Bone marrow (tissue), 2 donors: ENCODE measurements at places on chromosomes 13 and 19.

DNA sequence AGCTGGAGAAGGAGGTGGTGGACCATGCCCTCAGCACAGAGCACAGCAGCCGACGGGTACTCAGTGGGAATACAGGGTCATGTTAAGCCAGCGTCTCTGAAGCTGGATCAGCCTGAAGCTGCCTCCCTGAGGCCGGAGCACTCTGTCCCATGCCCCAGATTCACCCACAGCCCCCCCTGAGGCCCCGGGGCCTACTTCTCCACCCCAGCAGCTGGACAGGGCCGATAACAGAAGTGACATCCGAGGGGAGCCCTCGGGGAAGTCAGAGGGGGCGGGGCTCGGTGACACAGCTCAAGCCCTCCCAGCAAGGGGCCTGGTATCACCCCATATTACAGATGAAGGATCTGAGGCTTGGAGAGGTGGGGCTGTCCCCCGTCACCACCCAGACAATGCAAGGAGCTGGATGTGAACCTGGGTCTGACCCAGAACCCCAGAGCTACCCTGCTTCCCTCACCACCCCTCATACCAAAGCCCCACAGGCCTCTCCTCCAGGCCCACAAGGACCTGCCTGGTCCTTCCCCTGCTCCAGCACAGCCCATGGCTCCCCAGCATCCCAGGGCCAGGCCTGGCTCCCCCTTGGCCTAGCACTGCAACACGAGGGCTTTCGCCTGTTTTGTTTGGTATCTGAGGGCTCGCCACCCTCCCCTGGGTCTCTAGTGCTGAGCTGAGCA lies 5.7 kb downstream of the R3HDM4 start:
- peak; percentile 20 for DNase-seq

DNA sequence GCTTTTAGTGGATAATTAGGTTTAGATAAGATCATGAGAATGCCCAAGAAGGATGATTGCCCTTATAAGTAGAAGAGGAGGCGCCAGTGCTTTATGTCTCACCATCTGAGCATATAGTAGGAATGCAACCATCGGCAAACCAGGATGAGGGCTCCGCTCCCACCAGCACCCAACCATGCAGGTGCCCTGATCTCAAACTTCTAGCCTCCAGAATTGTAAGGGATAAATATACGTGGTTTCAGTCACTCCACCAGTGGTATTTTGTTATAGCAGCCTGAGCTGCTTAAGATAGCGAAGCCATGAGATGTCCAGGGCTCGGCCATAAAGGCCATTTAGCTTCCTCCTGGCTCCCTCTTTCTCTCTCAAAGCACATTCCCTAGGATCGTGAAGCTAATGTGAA lies 413.9 kb downstream of the MZT1 start:
- no peak for DNase-seq

DNA sequence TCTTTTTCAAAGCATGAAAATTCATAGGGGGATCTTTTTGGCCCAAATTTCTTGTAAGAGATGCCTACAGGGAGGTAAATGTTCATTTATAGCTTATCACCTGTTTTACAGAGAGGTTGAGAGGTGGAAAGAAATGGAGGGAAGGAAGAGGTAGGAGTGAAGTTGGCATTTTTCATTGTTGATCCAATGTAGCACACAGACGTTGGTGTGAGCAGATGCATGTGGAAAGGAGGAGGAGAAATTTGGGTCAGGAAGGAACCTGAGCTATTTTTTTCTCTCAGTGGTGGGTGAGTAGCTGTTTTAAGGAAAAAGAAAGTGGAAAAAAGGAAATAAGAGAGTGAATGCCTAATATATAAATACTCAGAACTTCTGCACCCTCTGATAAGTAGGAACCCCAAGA lies 9.9 kb upstream of the SMIM17 start:
- no peak for DNase-seq

GRCh38 chr13:45870232-45870631 lies 18.7 kb upstream of the SIAH3 start:
- DNase-seq = no peak

- peak; percentile 67 for DNase-seq
Measured at GRCh38 chr13:38365661-38366060, 16.0 kb downstream of the UFM1 start.

GRCh38 chr13:23730251-23730650 lies 158.9 kb downstream of the MIPEP start:
- DNase-seq = no peak

- no peak for DNase-seq
Measured at GRCh38 chr19:45816236-45817009, 1.3 kb upstream of the RSPH6A start.

DNA sequence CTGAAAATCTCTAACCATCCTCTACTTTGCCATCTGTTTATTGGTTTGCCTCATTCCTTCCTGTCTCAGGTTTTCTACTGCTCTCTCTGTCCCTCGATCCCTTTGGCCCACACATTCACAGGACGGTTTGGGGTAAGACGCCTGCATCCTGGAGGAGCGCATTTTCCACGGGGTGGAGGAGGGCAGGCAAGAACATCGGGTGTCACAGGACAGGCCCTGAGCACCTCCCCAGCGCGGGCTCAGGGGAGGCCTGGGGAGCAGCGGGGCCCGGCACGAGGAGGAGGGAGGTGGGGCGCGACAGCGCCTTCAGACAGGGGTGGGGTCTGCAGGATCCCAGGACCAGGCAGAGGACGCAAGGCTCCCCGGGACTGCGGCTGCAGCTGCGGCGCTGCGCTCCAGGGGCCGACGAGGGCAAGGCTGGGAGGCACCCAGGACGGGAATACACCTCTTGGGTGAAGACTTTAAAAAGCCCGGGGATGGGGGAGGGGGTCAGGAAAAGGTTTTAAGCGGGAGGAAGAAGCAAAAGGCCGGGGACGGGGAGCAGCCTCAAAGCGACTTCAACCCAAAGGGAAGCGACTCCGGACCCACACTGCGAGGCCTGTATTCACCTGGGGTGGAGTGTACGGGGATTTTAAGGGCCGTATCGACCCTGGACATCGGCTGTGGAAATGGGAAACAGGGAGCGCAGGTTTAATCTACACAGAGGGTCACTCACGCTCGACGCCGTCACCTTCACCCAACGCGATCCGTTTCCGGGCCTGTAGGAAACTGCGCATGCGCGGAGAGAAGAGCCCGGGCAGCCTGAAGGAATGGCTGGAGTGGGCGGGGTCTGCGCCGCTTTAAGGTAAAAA lies at the start of gene ZNF415:
Gene ZNF415, minus strand, starts transcription at position 770 of the 851 bp plus-strand sequence. CDS start 10,234 bp downstream, outside the sequence.
- DNase-seq = no peak

DNA sequence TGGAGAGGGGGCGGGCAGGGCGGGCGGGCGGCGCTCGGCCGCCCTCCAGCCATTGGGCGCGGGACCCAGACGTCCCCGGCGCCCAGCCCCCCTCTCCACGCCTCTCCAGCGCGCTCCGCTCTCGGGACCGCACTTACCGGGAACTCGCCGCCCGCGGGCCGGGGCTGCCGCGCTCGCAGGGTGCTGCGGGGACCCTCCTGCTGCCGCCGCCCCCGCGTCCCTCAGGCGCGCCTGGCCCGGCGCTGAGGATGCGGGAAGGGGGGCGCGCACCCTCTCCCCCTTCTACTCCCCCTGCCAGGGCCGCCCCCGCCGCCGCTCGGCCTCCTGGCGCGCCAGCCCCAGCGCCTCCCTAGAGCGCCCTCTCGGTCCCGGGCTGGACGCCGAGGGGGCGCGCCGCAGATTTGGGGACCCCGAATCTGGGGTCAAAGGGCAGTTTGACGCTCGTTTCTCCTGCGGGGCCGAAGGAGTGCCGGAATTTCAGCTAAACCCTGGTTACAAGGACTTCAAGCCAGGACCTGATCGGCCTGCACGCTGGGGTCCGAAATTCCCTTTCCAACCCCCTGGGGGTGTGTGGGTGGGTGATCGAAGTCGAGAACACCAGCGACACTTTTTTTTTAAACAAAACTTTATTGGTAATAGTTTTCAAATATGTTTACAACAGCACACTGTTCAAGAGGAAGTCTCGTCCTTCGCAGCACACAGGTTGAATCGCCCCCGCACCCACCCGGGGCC lies 696 bp upstream of the SAMD1 start:
- DNase-seq = peak; percentile 59

GRCh38 chr13:110984381-110984780 lies 69.5 kb upstream of the ANKRD10 start:
- DNase-seq = no peak

DNA sequence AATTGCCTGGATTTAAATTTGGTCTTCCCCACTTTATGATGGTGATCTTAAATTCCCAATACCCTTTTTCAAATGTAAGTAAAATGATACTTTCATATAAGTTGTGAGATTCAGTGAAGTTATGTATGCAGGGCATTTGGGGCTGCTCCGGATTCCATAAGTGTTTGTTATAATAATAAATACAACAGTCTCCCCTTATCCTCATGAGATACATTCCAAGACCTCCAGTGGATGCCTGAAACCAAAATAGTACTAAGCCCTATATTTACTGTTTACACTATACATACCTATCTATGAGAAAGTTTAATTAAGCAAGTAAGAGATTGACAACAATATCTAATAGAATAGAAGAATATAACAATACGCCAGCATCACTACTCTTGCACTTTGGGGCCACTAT lies 2237.8 kb downstream of the PCDH9 start:
- no peak for DNase-seq
